Thoracic aorta (tissue), 2 donors: ENCODE measurements at places on chromosomes 2 and 18. TPM values are rescaled to one million over a fixed set of nuclear protein-coding genes. Genes with fewer than 3 reads are reported as not detected.

- DNase-seq = no peak
Observed at GRCh38 chr2:74206180-74206688, 7.8 kb downstream of the MTHFD2 start.

DNA sequence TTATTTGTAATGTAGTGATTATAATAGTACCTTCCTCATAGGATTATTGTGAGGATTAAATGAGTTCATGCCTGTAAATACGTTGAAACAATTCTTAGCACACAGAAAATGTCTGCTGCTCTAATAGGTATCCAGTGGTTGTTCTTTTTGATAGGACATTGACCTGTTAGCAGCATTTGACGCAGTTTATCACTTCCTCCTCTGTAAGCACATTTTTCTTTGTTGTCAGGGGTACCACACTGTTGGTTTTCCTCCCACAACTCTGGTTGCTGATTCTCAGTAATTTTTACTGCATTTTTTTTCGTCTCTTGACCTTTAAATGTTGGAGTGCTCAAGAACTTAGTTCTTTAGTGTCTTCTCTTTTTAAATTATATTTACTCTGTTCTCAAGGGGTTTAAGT, 15.4 kb downstream of the PPM1B start:
- DNase-seq = no peak

GRCh38 chr2:152319822-152320570, 15.0 kb upstream of the FMNL2 start:
- DNase-seq = no peak

DNA sequence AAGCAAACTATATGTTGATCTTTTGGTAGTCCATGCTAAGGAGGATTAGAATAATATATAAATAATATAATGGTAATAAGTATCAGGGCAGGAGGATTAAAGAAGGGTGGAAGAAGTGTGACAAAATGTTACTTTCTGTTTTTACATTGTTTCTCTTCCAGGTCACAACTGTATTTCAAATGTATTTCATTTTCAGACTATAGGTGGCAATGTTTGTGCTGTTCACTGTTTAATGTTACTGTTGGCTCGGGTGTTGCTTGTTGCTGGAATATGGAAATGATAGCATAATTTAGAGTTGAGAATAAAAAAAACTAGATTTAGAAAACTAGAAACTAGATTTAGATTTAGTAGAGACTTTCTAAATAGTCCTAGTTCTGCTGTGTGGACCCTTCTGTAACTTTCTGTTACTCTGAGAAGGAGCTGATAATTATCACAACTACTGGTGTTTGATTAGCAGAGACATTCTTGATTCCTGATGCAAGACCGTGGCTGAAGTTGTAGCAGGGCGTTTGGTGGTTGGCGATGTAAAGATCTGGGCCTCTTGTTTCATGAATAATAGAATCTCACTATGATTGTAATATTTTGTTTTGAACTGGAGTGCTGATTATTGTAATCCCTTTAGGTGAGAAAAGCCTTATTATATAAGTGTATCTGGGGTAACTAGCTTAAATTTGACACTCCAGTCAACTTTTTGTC, 7.9 kb downstream of the NEDD4L start:
- no peak for DNase-seq

GRCh38 chr2:127829845-127830246, 18.9 kb upstream of the WDR33 start:
- no peak for DNase-seq

GRCh38 chr18:3693410-3693809, 243.4 kb downstream of the TGIF1 start:
- no peak for DNase-seq

GRCh38 chr18:486929-487740, 13.4 kb downstream of the COLEC12 start:
- DNase-seq = no peak

- no peak for DNase-seq
Observed at GRCh38 chr18:79548986-79549637, 130.5 kb upstream of the CTDP1 start.

DNA sequence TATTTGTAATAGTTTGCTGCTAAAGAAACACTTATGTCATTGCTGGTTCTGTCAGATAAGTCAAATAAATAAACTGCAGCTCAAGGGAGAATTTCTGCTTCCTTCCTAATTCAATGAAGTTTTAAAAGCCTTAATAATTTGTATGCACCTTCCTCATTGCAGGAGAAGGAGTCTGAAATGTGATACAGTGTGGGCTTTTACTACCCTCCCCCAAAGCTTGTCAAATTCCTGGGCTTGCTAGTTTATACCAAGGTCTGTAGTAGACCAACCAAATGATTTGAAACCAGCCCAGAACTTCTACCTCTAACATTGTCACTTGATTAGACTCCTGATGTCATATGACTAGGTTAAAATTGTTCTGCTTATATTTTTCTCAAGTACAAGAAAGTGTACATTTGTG, 131.8 kb downstream of the DTNA start:
- DNase-seq = no peak

DNA sequence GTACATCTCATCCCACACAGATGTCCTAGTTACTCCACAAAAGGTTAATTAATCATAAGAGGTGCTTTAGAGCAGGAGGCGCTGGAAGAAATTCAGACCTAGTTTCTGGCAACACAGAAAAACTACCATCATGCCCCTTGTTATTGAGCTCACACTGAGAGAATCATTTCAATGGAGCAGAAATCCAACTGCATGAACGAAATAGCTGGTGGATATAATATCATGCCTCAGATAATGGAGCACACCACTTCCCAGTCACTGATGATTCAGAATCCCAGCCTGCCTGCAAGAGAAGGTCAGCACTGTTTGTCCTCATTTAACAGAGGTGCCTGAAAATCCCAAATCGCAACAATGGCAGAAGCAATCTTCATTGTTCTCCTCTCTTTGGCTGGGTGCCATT, 125.8 kb upstream of the CREB1 start:
- DNase-seq = no peak

- DNase-seq = no peak
Observed at GRCh38 chr2:9382604-9383235, 40.6 kb downstream of the ITGB1BP1 start.

- no peak for DNase-seq
Observed at GRCh38 chr18:76903386-76903785, 81.0 kb downstream of the ZNF236 start.

DNA sequence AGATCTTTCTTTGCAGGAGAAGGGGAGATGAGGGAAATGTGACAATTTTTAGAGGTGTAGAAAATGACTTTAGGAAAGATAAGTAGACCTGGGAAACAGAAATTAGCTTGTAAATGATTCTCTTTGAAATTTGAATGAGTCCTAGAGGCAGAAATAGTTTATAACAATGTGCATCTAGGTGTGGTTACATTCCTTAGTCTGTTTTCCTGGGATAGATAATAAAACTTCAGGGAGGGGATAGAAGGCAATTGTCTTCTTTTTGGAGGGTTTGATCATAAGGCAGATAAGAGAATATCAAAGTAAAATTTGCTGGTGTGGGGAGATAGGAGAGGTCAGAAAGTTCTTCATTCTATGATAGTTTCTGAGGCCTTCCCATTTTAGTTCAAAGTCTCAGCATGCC, 1344.3 kb upstream of the LRRTM1 start:
- DNase-seq = no peak

DNA sequence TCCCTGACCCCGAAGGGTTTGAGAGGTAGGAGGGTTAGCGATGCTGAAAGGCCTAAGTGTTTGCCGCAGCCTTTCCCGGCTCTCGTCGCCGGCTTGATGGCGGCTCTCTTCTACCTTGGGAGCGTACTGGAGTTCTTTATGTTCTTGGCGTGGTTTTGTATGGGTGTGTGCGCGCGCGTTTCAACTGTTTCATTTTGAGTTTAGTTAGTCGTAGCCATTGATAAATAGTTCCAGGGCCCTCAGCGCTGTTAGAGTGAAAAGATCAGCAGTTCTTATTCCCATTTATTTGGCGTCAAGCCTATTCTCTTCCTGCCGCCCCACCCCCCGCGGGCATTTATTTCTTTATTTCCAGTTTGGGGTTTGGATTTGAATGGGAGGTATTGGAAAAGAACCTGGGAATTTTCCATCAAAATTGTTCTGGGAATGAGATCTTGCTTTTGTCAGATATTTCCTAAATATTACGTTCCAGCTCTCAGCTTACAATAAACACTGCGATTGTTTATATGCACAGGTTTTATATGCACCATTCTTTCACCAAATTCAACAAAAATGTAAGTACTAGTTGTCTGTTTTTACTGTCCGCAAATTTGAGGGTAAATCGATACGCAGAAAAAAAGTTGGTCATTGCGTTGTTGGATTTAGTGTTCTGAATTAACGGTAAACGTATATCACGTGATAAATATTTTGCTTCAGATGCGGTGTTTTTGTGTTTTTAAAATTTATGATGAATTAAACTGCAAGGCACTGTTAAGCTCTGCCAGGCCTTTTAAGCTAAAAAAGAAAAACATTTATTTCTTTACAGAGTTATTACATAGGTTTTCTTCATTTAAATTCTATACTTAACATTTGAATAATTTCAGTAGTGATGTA, 954 bp downstream of the CCNT2 start:
- DNase-seq = peak; percentile 2

DNA sequence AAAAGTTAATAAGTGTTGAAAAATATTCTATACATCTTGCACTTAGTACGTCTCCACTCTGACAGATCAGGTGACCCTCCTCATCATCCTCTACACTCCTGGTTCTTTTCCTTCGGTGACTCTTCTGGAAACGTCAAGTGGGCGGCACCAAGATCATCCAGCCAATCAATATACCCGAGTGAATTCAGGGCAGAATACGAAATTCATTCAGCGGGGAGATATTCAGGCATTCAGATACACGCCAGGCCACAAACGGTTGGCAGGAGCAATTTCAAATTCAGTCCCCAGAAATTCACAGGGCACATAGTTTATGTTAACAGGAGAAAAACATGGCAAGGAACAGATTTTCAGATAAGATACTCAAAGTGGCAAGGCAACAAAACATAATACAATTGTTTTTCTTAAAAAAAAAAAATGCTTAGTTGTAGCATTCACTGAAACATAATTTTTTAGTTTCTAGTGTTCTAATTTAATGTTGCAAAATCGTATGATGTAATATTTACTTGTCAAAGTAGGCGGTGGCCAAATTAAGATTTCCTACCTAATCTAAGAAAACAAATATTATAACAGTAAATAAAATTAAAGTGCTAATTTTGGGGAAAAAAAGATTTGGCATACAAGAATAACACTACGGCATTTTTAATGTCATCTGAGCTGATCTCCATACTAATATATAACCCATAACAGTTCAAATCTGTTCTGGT, 4.2 kb downstream of the CLK1 start:
- DNase-seq = no peak

DNA sequence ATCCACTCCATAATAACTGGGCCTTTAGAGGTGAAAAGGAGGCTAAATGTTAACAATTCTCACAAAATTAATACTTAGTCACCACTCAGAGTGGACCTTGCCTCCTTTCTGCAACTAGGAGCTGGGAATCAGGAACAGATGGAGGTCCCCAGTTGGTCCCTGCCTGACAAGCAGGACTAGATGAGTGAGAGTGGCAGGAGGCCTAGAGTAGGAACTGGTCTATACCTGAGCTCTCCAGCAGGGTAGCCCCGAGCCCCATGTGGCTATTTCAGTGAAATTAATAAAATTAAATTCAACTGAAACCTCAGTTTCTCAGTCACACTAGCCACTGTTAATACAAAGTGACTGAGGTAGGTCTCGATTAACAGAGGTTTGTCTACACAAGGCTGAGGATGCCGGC, 150.5 kb downstream of the MYO5B start:
- DNase-seq = no peak

DNA sequence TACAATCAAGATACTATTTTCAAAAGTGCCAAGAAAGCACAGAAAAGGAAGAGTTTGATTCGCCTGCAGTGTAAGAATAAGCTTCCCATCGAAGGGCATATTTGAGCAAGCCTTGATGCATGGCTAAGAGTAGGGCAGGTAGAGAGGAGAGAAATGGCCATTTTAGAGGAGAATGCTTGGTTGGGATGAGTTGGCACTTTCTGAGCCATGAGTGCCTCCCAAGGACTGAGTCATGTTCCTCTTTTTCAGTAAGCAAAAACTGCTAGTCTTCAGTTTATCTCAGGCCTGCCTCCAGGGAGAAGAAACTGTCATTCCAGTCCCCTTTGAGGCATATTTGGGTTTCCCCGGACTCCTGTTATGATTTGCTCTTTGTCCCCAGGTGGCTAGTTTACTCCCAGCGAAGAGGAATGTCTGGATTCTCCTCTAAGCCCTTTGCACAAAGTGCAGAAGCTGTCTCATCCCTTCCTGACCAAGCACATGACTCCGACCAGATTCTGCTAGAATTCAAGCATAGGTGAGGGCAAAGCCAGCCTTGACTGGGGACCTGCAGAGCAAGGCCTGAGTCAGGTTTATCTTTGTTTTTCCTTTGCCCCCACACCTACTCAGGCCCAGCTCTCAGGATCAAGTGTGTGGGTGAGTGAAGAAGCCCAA, 115.2 kb downstream of the TTC32 start:
- no peak for DNase-seq

DNA sequence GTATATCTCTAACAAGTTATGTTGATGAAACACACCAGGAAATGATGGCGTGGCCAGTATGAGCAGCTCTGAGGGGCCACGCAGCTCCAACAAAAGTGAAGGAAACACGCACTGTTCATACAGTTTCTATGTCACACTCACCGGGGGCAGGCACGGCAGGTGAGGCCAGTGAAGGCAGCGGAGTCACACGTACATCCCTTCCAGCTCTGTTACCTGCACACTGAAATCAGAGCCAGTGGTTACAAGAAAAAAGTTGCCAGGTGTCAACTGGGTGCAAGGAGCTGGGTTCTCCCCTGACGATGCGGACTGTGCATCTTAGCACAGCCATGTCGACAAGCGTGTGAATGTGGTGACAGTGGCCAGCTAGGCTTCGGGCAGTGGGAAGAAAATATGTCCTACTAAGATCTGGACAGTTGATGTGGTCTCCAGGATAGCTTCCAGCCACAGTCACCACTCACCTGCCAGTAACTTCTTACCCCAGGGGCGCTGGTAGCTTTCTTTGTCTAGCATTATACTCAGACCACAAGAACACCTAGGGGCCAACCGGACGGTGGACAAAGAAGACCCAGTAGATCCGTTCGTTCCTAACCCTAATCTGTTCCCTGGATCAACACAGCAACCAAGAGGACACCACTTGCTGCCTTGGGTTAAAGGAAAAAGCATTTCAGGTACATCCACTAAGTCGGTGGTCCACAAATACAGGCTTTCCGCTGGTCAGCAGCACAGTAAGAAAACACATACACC, 10.1 kb downstream of the HJURP start:
- DNase-seq = no peak

DNA sequence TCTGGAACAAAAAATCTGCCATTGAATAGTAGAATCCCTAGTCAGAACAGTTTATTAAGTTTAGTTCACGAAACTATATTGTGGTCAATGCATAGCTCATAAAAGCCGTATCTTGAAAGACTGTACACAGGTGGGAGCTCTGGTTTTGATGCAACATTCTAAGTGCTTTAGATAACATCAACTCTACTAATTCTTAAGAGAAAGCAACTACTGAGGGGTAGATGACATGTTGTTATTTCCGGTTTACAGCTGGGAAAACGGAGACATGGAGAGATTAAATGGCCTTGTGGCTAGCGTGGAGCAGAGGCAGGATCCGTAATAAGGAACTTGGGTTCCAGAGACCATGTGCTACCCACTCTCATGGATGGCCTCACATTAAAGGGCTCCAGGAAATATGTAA, 4.2 kb upstream of the ITGA6 start:
- no peak for DNase-seq

ALPP gene
- total RNA-seq = not detected

EMILIN1 gene
- 231 TPM for total RNA-seq

EFEMP1 gene
- total RNA-seq = 1,782 TPM

MC2R gene
- not detected for total RNA-seq

FBXO36 gene
- total RNA-seq = 2.4 TPM

CABYR gene
- 6.1 TPM for total RNA-seq

NXPH2 gene
- not detected for total RNA-seq

POTEJ gene
- total RNA-seq = not detected

PTCD3 gene
- 129 TPM for total RNA-seq

ZNF804A gene
- total RNA-seq = 0.14 TPM
